CD4-positive, alpha-beta T cell treated with Interleukin-1 beta for 1 hour (primary cell): ENCODE measurements at places on chromosomes 16 and 17.

GRCh38 chr17:81821147-81821546 lies 11.9 kb downstream of the MCRIP1 start:
- DNase-seq: no peak

GRCh38 chr16:14564861-14565687 lies 65.0 kb downstream of the PARN start:
- no peak for DNase-seq

DNA sequence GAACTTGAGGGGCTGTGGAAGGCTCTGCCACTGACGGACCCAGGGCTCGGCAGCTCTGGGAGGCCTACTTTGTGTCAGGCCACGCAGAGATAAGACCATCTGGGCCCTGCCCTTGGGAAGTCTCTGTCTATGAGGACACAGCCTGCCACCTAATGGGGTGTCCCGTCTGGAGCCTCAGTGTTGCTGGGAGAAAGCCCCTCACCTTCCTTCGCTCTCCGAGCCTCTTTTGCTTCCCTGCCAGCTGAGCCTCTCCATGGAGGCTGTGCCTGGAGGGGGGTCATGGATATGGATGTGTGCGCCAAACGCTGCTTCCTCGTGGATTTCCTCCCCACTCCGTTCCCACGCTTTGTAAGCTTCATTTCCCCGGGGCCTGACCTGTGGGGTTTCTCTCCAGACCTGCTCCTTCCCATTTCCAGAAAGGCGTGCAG lies 228.8 kb downstream of the SEC14L1 start:
- no peak for DNase-seq

- DNase-seq: no peak
These were observed 27.2 kb downstream of the SMPD3 start for GRCh38 chr16:68421076-68421475.

DNA sequence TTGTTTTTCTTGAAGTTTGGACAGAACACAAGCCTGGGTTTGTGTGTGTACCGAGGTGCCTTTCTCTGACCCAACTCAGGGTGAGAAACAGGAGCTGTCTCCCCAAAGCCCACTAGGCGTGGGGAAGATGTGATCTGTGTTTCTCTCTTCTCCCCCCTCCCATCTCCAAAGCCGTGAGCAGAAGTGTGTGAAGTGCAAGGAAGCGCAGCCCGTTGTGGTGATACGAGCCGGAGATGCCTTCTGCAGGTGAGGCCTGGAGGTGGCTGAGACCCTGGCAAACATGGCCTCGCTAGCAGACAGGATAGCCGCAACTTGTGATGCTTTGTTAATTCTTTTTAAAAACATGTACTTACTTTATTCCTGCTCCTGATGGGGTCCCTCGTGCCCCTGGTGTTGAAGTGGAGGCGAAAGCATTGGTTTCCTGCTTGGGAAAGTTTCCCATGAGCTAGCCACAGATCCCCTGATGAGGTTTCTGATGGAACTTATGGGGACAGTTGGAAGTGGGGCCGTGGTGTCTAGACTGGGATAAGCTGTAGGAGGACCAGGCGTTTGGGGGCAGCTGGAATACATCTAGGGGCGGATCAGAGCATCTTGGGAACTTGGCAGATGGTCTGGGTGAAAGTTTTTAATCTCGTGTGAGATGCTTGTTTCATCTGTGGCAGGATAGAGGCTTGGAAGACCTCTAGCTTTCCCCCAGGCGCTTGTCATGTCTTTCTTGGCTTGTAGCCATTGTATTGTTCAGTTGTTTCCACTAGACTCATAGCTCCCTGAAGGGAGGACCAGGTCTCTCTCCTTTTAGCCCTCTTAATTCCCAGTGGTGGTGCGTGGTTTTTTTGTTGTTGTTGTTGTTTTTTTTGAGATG lies 893 bp downstream of the CTU2 start:
- no peak for DNase-seq

DNA sequence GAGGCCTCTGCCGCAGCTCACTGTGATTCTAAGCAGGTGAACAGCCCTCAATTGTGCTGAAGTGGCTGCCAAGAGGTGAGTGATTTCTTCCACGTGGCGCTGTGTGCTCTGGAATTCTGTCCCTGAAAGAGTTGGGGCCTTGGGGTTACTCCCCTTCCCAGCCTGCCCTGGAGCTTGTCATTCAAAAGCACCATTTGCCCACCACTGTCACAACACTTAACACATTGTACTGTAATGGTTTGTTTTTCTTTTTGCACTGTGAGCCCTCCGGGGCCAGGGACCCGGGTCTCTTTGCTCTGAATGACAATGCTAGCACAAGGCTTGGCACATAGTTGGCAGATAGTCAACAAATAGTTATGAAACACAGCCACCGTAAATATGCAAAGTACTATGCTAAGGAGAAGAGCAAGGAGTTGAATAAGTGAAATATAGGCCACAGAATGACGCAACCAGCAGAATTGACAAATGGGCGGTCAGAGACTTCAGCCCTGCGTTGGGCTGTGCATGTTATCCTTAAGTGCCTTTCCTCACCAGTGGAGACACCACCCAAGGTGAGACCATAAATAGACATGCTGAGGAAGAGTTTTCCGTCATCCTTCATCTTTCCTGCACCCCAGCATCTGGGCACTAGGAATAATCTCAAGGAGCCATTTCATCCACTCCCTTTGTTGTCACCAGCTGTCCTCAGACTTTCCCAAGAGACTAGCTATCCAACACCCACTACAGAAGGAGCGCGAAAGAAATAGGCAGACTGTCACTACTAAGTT lies 112.0 kb upstream of the DNAH9 start:
- no peak for DNase-seq

DNA sequence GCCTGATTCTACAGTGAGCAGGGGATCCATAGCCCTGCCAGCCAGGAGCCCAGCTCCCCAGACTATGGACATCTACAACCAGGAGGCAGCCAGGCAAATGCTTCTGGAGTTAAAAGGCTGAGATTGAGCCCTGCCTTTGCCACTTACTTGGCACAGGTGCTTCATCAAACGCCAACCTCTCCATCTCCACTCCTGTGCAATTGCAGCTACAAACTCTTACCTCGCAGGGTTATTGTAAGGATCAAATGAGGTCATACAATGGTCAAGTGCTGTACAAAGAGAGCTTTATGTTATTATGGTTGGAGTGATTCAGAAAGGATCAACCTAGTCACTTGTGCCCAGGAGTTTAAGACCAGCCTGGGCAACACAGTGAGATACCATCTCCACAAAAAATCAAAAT lies 9.8 kb upstream of the MYO18A start:
- DNase-seq: no peak

- no peak for DNase-seq
These were observed 15.7 kb downstream of the GJD3 start for GRCh38 chr17:40348562-40349476.

GRCh38 chr16:14658063-14658462 lies 25.3 kb downstream of the BFAR start:
- no peak for DNase-seq

DNA sequence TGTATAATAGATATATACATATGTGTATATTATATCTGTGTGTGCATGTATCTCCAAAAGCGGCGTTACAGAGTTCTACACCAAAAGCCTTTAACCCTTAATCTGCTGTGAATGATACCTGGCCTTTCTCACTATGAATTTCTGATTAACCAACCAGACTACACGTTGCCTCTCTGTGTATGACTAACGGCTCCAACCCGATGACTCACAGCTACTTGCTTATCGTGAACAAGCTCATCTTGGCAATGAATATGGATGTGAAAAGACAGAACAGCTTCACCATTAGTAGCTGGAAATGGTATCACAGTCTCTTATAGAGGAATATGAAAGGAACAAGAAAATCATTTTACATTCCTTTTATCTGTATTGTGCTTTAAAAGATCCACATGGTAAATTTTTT lies 23.8 kb upstream of the ARHGAP44 start:
- no peak for DNase-seq

DNA sequence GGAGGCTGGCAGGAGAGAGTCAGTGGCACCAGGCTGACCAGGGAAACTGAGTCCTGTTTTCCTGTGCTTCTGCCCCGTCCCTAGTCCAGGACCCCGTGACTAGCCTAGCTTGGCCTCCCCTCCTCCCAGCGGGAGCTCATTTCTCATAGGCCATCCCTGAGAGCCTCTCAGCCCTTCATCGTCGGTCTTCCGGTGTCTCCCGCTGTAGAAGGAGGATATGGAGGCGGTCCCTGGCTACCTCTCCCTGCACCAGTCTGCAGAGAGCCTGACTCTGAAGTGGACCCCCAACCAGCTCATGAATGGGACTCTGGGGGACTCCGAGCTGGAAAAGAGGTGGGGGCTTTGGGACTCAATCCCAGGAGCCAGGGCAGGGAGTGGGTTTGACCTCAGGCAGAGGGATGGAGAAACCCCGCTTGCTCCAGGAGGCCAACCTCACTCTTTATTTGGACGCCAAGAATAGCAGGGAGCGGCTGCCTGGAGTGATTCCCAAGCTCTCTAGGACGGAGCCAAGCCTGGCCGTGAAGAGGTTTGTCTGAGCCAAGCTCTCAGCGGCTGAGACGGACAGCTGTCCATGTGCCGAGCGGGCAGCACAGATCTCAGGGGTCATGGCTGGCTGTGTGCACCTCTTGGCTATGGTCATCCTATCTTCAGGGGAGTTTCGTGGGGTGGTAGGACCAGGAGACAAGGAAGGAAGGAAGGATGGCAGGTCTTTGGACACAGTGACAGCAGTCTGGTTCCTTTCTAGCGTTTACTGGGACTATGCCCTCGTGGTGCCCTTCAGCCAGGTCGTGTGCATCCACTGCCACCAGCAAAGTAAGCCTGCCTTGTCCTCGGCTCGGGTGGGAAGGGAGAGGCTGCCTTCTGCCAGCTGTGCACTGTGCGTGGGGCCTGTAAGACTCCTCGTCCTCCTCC lies 26.8 kb downstream of the SGSM2 start:
- DNase-seq: no peak

GRCh38 chr17:6998855-6999508 lies 3.1 kb downstream of the ALOX12 start:
- no peak for DNase-seq

DNA sequence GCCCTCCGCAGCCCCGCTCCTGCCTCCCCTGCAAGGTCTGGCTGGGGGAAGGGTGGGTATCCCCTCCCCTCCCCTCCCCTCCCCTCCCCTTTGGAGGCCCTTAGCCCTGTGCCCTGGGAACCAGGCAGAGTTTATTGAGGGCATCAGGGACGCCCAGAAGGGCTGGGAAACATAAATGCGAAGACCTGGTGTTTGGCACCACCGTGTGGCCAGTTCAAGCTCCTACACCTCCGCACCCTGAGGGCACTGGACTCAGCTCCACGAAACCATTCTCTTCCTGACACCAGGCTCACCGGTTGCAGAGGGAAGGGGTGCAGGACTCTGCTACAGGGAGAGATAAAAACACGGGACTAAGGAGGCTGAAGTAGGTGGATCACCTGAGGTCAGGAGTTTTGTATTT lies 1.0 kb upstream of the AIPL1 start:
- peak; percentile 68 for DNase-seq

GRCh38 chr16:87240211-87241136 lies 76.7 kb downstream of the C16orf95 start:
- no peak for DNase-seq

GRCh38 chr16:27645396-27645795 lies 95.5 kb downstream of the KATNIP start:
- no peak for DNase-seq
